ENCODE measurements at places on chromosomes 12 and 14.

DNA sequence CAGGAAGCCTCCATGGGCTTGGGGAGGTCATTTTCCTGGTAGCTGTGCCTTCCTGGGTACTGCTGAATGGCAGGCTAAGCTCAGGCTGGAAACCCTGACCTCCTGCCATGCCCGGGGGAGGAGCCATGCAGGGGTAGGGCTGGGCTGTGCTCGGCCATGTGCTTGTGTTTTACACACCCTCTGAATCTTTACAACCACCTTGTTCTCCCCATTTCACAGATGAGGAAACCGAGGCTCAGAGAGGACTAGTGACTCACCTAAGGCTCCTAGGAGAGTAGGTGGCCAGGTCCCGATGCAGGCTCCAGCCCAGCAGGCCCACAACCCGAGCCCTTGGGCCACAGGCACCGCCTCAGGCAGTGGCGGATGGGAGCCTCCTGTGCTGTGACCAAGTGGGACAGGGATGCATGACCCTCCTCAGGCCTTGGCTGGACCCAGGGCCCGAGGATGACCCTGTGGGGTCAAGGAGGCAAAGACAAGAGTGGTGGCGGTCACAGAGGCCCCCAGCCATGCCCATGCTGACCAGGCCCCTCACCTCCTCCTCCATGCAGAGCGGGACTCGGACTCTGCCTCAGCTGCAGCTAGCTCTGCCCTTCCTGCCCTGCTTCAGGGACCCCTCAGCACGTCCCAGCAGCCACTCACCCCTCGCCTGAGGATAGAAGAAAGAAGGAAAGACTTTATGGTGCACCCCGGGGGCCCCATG lies 136.1 kb downstream of the CALM1 start:
- no peak for DNase-seq

DNA sequence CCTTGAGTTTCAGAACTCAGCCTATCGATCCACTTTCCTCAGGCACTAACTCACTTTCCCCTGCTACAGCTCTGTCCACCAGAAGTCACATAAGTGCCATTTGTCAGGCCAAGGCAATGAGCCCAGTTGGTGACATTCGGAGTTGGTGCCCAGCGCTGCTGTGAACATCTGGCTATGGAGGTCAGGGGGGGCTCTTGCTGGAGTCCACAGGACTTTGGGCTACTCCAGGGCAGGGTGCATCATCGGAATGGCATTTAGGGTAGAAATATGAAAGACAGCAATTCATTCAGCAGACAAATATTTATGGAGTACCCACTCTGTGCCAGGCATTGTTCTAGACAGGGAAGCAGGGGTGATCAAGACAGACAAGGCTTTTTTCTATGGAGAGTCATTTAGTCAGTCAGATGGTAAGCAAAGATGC lies 1.5 kb upstream of the PPP1CC start:
- peak; percentile 53 for DNase-seq

DNA sequence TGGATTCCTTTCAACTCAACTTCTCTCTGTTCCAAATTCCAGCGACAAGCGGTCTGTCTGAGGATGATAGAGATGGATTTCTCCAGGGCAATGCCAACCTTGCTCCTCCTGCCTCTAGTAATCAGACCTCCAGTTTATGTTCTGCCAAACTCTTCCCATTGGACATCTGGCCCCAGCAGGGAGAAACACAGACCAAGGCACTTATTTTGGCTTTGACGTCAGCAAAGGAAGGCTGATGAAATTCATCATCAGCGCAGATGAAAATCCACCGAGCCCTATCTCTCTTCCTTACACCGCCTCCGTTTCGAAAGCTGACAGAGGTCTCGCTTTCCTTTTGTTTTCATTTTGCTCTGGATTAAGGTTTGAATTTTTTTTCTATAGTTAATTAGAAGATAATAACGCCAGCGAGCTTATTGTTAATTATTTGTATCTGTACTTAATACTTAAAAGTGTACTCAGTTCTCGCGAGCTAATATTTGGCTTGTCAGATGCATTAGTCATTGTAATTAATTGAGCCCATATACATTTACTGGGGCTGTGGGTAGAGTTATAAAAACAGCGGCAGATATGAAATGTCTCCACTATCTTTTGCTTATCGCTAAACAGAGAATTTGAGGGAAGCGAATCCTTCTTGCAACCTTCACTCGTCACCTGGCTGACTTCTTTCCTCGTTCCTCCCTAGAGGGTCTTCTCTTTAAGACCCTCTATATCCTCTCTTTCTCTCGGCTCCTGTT lies 35.9 kb upstream of the MED13L start:
- DNase-seq: no peak

GRCh38 chr12:32881107-32881506 lies 15.5 kb downstream of the PKP2 start:
- peak; percentile 62 for DNase-seq

DNA sequence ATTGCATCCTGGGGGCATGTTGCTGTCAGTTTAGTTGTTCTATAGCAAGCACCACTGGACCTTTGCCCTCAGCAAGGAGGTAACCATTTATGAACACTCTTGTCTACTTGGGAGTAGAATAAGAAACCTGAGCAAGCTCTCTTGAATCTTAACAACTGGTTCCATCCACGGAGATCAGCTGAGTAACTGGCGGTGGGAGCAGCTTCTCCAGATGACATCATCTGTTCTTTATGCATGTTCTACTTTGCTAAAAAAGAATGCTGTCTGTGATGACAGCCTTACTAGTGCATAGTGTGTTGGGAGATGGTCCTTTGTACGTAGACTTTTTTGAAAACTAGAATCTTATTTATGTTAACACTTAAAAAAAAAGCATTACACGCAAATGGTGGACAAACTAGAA lies 17.7 kb downstream of the SLC4A8 start:
- DNase-seq: peak; percentile 79

- peak; percentile 82 for DNase-seq
Observed at GRCh38 chr12:65699251-65699650, 125.0 kb upstream of the HMGA2 start.

- DNase-seq: no peak
Observed at GRCh38 chr12:124603100-124603541, 35.7 kb upstream of the NCOR2 start.

DNA sequence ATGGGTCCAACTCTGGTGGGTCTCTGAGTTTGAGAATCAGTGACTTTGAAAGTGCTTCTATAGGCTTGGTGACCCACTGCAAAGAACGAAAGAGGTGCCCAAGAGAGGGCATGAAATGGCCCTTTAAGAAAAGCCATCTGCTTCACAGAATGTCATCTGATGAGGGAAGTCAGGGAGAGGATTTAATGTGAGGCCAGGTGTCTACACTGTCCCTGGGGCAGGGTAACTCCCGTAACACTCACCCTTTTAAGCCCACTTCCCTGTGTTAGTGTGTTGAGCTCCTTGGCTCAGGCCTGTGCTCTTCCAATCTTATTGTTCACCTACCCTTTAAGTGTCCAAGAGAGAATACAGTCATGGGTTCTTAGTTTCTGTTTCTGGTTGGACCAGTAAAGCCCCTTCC lies 16.4 kb upstream of the SRSF5 start:
- DNase-seq: no peak

DNA sequence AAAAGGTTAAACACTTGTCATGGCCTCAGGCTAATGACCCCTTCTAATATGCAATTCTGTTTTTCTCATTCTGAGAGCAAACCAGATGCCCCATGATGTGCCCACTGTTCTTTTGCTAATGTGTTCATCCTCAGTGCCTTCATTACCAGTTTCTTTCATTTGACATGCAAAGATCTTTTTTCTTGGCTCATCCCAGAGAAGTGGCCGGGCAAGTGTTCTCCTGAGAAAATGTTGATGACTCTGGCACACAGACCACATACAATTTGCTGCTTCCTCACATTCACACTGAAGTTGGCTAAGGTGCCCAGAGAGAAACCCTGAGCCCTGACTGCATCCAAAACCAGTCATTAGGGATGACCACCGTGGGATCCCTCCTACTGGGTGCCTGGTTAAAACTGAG lies 833.3 kb downstream of the DIO2 start:
- no peak for DNase-seq

- DNase-seq: no peak
Observed at GRCh38 chr14:99158150-99158549, 113.8 kb downstream of the BCL11B start.

DNA sequence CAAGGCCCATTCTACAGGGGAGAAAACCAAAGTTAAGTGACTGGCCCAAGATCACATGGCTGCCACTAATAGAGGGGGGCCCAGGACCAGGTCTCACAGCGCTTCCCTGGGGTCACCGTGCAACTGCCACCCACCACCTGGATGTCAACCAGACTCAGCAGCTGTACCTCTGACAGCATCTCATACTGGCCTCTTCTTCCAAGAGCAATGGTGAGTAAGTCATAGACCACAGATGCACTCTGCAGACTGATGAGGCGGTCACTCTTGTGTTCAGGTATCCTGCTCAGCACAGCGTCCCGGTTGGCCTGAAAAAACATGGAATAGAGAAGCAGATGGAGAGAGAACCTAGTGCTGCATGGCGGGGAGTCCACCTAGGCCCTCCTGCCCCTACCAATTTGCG lies 139.9 kb downstream of the TTC7B start:
- DNase-seq: peak; percentile 51

DNA sequence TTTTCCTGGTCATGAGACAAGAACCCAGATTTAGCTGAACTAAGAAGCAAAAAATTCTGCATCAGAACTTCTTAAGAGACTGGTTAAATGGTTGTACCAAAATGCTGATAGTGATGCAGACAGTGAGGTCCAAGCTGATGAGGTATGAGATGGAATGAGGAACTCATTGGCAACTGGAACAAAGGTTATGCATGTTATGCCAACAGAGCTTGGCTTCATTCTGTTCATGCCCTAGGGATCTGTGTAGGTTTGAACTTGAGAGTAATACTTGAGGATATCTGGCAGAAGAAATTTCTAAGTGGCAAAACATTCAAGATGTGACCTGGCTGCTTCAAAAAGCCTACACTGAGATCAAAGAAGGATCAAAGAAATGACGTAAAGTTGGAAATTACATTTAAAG lies 398.0 kb downstream of the FSCB start:
- no peak for DNase-seq

- no peak for DNase-seq
Observed at GRCh38 chr12:52628841-52629240, 10.5 kb upstream of the KRT73 start.

- no peak for DNase-seq
Observed at GRCh38 chr14:99318959-99319295, 46.9 kb upstream of the BCL11B start.

DNA sequence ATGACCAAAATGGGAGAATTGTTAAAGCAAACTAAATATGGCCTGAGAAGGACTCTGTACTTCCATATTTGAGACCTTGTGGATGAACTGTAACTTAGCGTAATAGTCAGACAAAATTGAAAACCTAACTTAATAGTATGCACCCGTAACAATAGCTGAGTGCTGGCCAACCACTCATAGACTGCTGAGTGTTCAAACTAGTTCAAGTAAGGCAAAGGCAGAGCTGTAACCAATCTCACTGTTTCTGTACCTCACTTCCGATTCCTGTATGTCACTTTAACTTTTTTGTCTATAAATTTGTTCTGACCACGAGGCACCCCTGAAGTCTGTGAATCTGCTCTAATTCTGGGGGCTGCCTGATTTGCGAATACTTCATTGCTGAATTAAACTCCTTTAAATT lies 27.0 kb upstream of the OS9 start:
- no peak for DNase-seq

DNA sequence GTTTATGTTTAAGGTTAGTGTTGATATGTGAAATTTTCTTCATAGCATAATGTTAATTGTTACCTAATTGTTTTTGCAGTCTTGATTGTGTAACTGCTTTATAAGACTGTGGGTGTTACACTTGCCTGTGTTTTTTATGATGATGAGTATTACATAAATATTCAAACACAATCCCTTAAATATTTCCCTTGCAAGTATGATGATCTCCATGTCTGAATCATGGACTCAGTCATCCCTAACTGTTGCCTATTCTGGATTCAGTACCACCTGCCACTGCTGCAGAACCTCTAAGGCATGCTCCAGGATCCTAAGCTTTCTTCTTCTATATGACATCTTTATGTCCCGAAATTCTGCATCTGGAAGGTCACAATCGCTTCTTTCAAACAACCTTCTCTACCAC lies 246.3 kb upstream of the CLEC14A start:
- DNase-seq: peak; percentile 17

GRCh38 chr14:64337888-64338615 lies 43.9 kb upstream of the ESR2 start:
- peak; percentile 54 for DNase-seq

DNA sequence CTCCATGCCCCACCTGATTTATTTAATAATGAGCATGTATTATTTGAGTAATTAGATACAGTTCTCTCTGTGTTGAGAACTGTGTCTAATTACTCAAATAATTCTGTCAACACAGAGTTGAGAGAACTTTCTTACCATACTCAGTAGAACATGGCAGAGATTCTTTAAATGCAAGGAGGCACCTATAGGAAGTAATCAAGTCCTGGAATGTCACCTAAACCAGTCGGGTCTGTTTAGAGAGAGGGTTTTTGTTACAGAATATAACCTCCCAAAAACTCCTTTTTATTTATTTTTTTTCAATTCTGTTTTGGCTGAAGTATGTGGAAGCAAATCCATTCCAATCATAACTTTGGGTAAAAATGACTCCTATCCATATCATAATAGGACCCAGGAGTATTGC lies 37.5 kb upstream of the CIT start:
- DNase-seq: no peak

- DNase-seq: no peak
Observed at GRCh38 chr12:72144553-72144952, 127.6 kb upstream of the TRHDE start.

- DNase-seq: peak; percentile 35
Observed at GRCh38 chr14:99603471-99604277, at the start of gene CCDC85C. CCDC85C (minus strand) TSS chr14:99604207; CDS start chr14:99603959, 248 bp downstream.

DNA sequence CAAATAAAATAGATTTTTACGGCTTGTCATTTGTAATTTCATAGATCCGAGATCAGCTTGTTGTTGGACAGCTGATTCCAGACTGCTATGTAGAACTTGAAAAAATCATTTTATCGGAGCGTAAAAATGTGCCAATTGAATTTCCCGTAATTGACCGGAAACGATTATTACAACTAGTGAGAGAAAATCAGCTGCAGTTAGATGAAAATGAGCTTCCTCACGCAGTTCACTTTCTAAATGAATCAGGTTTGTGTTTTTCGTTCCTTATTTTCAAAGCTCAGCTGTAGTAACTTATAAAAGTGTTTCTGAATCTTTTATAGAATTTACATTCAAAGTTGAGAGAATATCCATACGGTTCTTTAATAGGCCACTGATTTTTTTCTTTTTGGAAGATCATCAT lies 89.1 kb downstream of the LRRK2 start:
- no peak for DNase-seq

GRCh38 chr14:64364907-64365306 lies 23.2 kb upstream of the MTHFD1 start:
- peak; percentile 87 for DNase-seq

DNA sequence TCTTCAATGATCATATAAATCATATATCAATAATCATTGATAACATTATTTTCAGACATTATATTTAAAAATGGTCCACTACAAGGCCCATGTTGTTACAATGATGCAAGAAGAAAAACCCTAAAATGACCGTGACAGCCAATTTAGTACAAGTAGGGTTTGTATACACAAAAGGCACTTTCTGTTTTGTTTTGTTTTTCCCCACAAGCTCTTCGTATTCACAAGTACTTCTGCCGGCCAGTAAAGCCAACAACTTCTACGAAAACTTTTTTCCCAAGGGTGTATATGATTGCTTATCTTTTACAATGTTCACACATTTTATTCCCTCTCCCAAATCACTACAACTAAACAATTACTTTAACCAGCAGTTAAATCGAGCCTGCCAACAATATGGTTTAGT lies 9.6 kb downstream of the PTPRB start:
- no peak for DNase-seq

Measured in amniotic epithelial cell (primary cell).